ENCODE measurements at places on chromosomes 1 and 21. TPM values are rescaled to one million over a fixed set of nuclear protein-coding genes. Genes with fewer than 3 reads are reported as not detected.

The ETV3L gene
- total RNA-seq: not detected

The LYPLA2 gene
- 129 TPM for total RNA-seq

The TBX19 gene
- 0.29 TPM for total RNA-seq

The C8A gene
- total RNA-seq: not detected

The ELF3 gene
- total RNA-seq: 265 TPM

The FCRL1 gene
- total RNA-seq: not detected
